HuH-7.5 (cell line): ENCODE measurements at places on chromosomes 1 and 21.

DNA sequence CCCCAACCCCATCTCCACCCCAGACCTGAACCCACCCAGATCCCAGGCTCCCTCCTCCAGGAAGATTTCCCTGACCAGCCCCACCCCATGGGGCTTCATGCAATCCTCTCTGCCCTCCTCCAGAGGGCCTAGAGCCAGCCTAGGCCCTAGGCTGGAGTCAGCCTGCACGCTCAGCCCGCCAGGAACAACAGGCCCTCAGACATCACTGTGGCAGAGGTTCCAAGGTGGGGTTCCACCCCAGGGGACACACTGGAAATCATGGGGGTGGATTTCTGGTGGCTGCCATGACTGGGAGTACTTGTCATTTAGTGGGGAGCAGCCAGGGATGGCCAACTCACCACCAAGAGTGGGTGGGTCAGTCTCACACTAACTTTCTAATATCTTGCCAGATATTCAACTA is 122.0 kb downstream of the GLIS1 start:
- no peak for DNase-seq

- no peak for DNase-seq
Observed at GRCh38 chr1:205543351-205544301, 39.2 kb downstream of the CDK18 start.

DNA sequence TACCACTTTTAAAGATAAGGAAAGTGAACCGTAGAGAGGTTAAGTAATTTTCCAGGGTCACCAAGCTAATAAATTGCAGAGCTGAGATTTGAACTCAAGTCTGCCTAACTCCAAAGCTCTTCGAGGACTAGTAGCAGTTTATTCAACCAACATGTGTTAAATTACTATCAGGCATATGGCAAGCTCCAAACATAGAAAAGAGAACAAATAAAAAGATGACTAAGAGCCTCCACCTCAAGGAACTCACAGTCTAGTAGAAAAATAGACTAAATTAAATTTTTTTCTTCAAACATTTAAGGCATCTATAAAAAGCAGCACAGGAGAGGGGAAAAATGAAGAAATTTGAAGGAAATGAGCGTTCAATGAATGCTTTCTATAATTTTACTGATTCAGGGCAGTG is 22.2 kb downstream of the SLC9C2 start:
- no peak for DNase-seq

- no peak for DNase-seq
Observed at GRCh38 chr1:61337037-61337436, 254.7 kb downstream of the NFIA start.

- DNase-seq, result no peak
Observed at GRCh38 chr21:41753006-41753898, 13.6 kb downstream of the RIPK4 start.

DNA sequence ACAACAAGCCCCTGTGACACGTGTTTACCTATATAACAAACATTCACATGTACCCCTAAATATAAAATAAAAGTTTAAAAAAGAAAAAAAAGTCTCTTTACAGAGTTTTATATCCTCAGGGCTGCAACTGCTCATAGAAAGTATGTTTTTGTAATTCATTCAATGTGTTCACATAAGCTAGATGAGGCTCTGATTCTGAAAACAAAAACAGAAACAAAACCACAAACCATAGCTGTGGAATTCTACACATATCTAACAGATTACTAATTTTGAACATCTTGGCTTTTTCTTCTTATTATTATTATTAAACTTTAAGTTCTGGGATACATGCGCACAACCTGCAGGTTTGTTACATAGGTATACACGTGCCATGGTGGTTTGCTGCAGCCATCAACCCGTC is 579.6 kb upstream of the ZRANB2 start:
- no peak for DNase-seq

- no peak for DNase-seq
Observed at GRCh38 chr1:19809044-19809750, 5.9 kb downstream of the RNF186 start.

GRCh38 chr1:27931759-27932158 is 3.0 kb upstream of the SMPDL3B start:
- no peak for DNase-seq

DNA sequence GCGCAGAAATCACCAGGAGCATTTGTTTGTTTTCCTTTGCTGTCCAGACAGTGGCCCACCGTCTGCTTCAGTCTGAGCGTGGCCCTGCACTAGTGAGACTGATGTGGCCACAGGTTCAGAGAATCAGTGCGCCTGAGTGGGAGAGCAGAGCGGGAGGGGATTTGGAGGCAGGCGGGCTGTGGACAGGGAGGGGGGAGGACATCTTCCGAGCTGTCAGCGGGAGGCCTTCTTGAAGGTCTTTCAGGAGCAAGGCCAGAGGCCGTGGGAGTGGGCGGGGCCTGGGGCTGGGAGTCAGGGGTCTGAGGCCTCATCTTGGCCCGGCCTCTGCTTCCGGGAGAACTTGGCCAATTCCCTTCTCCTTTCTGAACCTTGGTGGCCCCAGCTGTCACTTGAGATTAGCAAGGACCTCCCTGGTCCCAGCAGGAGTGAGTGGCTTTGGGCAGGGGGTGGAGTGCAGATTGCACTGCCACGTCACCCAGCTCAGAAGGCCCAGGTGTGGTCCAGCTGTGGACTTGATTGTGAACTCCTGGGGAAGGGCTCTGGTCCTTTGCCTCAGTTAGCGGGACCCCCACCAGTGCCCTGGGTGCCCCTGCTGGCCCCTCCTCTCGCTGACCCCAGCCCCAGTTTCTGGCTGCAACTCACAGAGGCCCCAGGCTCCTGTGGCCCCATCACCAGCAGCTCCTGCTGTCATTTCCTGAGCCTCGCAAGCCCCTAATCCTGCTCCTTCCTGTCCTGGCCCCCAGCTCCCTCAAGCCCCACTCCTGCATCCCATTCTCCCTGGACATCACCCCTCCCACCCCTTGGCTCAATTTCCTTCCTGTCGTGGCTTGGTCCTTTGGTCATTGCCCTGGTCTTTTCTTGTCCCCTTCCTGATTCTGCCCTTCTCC is 8.4 kb downstream of the TNFRSF1B start:
- DNase-seq, result no peak

GRCh38 chr21:26845759-26846035 is 488 bp upstream of the ADAMTS1 start:
- DNase-seq, result no peak
